PC-9 (cell line): ENCODE measurements at places on chromosomes 5 and 9. TPM values are rescaled to one million over a fixed set of nuclear protein-coding genes. Genes with fewer than 3 reads are reported as not detected.
A peak's percentile ranks its signal among the peaks of the same experiment; 100 is the strongest.

DNA sequence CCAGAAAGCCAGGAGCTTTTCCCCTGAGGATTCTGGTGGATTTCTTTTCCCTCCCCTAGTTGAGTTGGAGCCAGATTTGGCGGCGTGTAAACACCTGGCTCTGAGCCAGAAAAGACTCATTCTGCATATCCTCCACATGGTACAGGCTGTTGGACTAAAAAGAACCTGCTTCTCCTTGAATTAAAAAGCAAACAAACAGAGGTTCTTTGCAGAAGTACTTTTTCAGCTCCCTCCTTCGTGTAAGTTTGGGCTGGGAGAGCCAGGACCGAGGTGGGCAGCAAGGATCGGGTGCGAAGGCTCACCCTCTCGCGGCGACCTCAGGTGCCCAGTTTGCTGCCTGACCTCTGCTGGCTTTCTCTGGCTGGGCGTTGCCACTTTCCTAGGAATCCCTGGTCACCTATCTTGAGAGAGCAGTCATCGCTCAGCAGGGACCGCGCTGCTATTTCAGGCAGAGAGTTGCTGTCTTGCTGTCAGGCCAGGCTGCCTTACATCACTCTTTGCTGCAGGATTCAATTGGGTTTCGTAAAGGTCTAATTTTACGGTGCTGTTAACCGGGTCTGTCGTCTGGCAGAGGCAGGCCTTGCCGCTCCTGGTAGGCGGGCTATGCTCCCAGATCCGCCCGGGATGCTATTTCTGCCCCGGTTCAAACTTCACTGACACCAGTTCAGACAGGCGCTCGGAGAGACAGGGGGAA is 3.2 kb downstream of the PAPPA start:
- DNase-seq = peak; percentile 73

DNA sequence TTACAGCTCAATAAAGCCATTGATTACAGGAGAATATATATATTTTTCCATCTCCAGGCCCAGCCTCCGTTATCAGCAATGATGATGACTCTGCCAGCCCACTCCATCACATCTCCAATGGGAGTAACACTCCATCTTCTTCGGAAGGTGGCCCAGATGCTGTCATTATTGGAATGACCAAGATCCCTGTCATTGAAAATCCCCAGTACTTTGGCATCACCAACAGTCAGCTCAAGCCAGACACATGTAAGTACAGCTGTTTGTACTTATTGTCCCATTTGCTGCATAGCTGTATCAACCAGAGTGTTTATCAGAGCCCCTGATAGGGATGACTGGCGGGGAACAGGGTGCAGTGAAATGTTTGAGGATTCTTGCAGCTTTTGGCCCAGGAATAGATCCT is 197.7 kb downstream of the NTRK2 start:
- no peak for DNase-seq

- peak; percentile 18 for DNase-seq
These were observed 86.3 kb upstream of the RPS23 start for GRCh38 chr5:82364497-82364896.

SPATA31E1 gene
- total RNA-seq = not detected in 2 replicates

DNA sequence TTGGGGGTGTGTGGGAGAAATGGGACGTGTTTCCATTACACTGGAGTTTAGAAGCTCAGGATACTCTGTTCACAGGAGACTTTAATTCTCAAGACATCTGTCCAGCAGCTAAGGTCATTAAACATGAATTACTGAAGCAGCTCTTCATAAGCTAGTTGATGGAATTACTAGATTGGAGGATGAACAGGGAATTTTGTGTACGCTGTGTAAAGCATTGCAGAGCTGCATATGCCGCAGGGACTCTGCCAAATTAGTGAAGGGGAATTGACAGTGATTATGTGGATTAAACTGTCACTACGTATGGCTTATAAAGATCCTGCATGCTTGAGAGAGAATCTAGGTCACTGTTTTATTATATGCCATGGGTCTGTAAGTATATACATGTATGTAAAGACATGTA is 177.5 kb upstream of the TBC1D2 start:
- DNase-seq = no peak

TUSC1 gene
- total RNA-seq = 0.39 and 0.88 TPM in 2 replicates

DNA sequence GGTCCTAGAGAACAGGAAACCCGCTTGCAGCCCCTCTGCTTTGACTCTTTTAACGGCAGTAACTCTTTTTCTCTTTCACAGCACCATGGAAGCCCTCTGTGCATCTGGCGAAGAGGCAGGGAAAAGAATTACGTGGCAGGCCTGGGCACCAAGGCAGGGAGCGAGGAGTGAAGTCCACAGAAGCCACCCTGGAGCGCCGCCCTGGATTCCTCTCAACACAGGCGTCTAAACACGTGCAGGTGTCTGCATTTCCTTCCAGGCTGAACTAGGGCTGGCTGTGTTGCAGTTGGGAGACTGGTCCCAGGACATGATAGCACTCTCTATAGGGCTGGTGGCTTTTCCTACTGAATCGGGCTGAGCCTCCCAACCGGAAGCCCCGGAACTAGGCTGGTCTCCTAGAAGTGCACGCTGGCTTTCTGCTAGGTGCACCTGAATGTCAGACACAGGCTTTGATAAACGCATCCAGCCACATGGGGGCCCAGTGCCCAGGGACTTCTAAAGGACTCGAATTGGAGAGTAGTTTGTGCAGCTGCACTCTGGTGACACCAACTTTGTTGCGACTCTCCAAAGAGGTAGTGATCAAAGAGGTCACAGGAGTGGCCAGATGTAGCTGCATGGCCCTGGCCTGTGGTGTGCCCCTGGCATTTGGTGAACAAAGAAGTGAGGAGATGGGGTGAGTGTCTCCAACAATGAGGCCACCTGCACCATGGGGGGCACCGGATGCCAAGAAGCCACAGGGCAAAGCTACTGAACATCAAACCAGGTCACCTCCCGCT is 54.5 kb downstream of the AK8 start:
- no peak for DNase-seq

GRCh38 chr5:1467341-1468246 is 22.4 kb upstream of the SLC6A3 start:
- no peak for DNase-seq

- no peak for DNase-seq
These were observed 284.3 kb downstream of the TAF11L14 start for GRCh38 chr5:17918373-17919104.

SLC6A19 gene
- not detected in 2 replicates for total RNA-seq

NME5 gene
- total RNA-seq = 0.98 and 1.9 TPM in 2 replicates

DNA sequence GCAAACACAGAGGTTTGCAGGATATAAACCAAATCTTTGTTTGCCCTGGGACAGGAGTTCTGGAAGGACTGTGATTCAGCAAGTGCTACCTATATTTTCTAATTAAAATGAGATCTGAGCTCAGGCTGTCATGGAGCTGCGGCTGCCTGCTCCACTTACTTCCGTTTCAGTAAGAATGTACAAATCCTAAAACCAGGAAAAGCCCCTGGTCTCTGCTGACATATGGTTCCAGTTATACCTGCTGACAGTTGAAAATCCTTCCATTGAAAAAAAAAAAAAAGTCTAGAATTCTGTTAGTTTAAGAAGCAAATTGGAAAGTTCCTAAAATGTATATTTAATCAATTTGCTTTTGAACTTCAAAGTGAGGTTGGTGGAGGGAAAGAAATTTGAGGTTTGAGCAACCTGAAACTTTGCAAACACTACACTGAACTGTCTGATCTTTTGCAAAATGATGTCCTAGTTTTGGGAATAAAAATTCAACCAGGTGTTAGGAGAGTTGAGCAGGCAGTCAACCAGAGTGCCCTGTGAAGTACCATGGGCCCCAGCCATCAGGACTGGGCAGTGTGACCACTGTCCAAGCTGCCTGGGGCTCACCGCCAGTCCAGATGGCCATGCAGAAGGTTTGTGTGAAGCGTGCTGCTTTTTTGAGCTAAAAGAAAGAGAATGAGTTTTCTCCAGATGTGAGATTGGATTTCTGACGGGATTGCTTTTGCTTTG is 50.6 kb downstream of the SHB start:
- no peak for DNase-seq

- no peak for DNase-seq
These were observed 108.8 kb upstream of the RETREG1 start for GRCh38 chr5:16725575-16725974.

GRCh38 chr9:5843794-5844471 is 11.0 kb upstream of the ERMP1 start:
- peak; percentile 86 for DNase-seq

- DNase-seq = no peak
These were observed 28.1 kb downstream of the GPX3 start for GRCh38 chr5:151048526-151048925.

DNA sequence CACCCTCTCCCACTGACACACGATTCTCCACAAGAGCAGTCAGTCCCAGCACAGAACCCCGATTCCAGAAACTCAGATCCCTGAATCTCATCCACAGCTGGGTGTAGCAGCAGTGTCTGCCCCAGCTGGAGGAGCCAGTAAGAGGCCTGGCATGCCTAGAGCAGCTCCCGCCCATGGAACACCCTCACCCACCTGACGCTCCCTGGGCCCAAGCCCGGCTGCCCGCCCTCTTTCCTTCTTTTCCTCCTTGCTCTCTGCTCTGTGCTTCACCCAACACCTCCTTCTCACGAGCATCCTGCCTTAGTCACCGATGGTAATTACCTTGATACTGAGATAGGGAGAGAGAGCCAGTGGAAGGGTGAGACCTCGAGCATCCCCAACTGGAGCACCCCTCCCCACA is 8.7 kb downstream of the PCDH1 start:
- peak; percentile 90 for DNase-seq

- DNase-seq = no peak
These were observed 18.8 kb downstream of the SH3PXD2B start for GRCh38 chr5:172435362-172436077.

GRCh38 chr9:627336-627970 is 214.0 kb upstream of the DMRT1 start:
- no peak for DNase-seq

GRCh38 chr9:111068771-111069170 is 30.5 kb upstream of the LPAR1 start:
- no peak for DNase-seq

IPO11 gene
- 37.1 and 47.1 TPM in 2 replicates for total RNA-seq

CCNJL gene
- total RNA-seq = 33.9 and 34.7 TPM in 2 replicates

GRCh38 chr5:51961154-51961562 is 577.9 kb downstream of the ISL1 start:
- no peak for DNase-seq

DNA sequence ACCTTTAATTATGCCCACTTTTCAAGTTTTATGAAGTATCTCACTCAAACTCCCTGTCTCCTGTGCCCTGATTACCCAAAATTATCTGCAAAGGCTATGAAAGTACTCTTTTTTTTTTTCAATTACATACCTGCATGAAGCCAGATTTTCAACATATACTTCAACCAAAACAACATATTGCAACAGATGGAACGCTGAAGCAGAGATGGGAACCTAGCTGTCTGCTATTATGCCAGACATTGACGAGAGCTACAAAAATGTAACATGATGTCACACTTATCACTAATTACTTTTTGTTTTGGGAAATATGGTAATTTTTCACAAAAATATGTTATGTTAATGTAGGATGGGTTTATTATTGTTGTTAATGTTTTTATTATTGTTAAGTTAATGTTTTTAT is 86.5 kb upstream of the SLC1A3 start:
- DNase-seq = no peak

GRCh38 chr9:129013674-129014073 is 14.5 kb downstream of the SH3GLB2 start:
- DNase-seq = no peak

CBY3 gene
- total RNA-seq = not detected in 2 replicates

GRCh38 chr5:106956187-106956586 is 714.5 kb downstream of the EFNA5 start:
- DNase-seq = no peak

PCDHA9 gene
- total RNA-seq = not detected in 2 replicates

DNA sequence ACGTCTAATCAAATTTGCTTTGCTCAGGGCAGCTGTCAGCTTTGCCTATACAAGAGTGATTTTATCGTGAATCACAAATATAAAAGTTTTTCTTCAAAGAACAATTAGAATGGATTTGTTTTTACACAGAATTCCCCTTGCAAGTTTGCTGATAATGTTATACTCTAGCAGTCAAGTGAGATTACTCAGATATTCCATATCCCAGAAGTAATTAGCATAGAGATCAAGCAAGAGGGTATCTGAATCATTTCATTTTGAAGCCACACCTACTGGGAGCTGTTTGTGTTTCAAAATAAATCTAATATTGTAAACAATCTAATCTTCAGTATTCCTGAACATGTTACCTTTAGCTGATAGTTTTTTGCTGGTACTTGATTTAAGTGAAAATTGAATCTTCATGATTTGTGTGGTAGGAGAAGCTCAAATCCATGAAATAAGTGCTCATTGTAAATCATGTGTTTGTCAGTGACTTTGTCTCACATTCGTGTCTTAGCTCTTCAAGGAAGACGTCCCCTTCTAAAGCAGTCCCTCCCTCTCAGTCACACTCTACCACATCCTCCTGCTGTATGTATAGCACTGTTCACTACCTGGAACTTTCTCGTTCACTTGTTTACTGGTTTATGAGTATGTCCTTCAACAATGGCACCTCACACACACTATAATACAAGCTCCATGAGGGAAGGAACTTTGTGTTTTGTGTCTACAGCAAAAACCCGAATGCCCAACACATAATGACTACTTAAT is 3.3 kb upstream of the TTC39B start:
- DNase-seq = no peak

CTXN3 gene
- not detected in 2 replicates for total RNA-seq

LCN10 gene
- total RNA-seq = 0.94 and 2.2 TPM in 2 replicates

GRCh38 chr5:65334077-65334476 is 147.6 kb downstream of the ADAMTS6 start:
- DNase-seq = peak; percentile 38

- DNase-seq = no peak
These were observed 9.4 kb upstream of the REEP5 start for GRCh38 chr5:112931473-112931872.

- no peak for DNase-seq
These were observed 218.9 kb downstream of the ARL15 start for GRCh38 chr5:54091307-54092130.

GRCh38 chr5:127587246-127587917 is 61.5 kb upstream of the CTXN3 start:
- no peak for DNase-seq

DNA sequence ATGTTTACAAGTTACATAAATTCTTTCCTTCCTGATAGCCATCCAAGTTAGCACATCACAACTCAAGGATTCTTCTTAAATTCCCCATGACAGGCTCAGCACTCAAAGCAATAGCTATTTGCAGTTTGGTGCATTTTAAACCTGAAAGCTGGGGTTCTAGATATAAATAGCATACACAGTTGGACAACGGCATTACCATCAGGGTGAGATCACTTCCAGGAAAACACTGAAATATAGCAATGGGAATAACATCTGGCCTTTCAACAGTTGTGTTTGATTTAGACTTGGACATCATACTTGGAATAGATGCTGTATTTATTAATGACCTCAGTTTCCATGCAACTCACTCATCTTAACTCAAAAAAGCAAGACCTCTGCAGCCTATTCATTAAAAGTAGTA is 24.7 kb upstream of the LECT2 start:
- no peak for DNase-seq

CNTNAP3 gene
- total RNA-seq = 4.6 TPM in 2 replicates

- DNase-seq = no peak
These were observed 286.7 kb upstream of the PTPRD start for GRCh38 chr9:10899509-10899908.
